Tibial nerve (tissue), 4 donors: ENCODE measurements at places on chromosomes 7 and 10. TPM values are rescaled to one million over a fixed set of nuclear protein-coding genes. Genes with fewer than 3 reads are reported as not detected.

PKD2L1 gene
- not detected for total RNA-seq

HOXA3 gene
- total RNA-seq, result 7.0 TPM

NUPR2 gene
- not detected for total RNA-seq

MYPN gene
- not detected for total RNA-seq

GRCh38 chr10:23344241-23344841 is at the start of gene C10orf67:
TSS of gene C10orf67 (minus strand) at chr10:23344797. CDS start at chr10:23344774, 23 bp downstream.
- no peak for DNase-seq

GRCh38 chr10:5443429-5443828 is 31.1 kb downstream of the NET1 start:
- no peak for DNase-seq

GRCh38 chr10:103731609-103732270 is 123.6 kb downstream of the SH3PXD2A start:
- no peak for DNase-seq

DNA sequence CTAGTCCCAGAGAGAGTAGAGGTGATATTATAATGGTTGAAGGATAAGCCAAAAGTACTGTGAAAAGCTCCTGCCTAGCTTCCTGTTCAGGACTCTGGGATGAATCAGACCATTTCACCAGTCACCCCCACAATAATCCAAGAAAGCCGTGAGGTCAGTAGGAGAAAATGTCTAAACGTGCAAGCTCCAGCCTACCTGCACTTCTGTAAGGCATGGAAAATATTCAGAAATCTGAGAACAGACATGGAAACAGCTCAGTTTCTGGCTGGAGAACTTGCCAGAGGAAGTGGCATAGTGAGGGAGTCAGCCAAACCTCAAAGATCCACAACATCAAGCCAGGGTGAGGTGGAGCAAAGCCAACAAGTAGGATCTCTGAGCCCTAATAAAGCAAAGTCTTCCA is 58.2 kb downstream of the ELAPOR2 start:
- no peak for DNase-seq

- DNase-seq, result no peak
Measured at GRCh38 chr7:156461881-156462665, 178.5 kb upstream of the RNF32 start.

DNA sequence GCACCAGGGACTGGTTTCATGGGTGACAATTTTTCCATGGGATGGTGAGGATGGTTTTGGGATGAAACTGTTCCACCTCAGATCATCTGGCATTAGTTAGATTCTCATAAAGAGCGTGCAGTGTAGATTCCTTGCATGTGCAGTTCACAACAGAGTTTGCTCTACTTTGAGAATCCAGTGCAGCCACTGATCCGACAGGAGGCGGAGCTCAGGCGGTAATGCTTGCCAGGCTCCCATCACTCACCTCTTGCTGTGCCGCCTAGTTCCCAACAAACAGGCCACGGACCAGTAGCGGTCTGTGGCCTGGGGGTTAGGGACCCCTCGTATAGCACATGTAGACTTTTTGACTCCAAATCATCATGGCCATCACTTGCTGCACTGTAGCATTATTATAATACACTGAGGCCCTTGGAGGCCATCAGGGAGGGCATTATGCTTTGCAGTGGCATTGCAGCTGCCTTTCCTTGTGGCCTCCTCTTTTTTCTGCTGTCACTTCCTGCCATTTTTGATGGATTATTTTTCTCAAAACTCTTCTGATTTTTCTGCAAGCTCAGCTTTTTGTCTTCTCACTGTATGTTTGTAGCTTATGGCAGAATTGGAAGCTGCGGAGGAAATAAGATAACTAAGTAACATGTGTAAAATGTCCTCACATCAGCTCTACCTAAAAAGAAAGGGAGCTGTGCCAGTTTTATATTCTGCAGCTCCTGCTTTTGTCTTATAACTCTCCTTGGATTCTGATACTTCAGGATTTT is 18.5 kb downstream of the CSGALNACT2 start:
- no peak for DNase-seq

DNA sequence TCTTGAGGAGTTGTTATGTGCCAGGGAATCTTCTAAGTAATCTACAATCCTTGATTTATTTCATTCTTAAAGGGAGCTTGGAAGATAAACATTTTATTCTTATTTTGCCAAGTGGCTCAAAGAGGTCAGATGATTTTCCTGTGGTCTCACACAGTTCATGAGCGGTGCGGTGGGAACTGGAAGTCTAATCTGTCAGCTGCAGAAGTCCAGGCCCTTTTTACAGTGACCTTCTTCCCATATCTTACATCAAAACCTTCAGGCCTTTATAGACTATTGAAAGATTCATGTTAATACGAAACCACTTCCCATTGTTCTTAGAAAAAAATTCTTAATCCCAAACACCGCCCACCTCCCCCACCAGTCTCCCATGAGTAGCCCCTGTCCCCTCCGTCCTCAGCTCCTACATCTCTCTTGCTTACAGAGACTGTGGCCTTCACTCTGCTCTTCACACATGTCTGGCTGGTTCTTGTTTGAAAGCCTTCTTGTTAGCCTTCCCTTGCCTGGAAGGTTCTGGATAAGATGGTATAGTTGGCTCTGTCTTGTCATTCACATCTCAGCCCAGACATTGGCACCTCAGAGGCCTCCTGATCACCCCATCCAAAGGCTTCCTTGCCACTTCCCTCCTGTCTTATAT is 61.5 kb downstream of the ITGA8 start:
- DNase-seq, result no peak

GRCh38 chr10:114998993-114999392 is 61.0 kb downstream of the TRUB1 start:
- DNase-seq, result no peak
